ENCODE measurements at places on chromosomes 7 and 10.

DNA sequence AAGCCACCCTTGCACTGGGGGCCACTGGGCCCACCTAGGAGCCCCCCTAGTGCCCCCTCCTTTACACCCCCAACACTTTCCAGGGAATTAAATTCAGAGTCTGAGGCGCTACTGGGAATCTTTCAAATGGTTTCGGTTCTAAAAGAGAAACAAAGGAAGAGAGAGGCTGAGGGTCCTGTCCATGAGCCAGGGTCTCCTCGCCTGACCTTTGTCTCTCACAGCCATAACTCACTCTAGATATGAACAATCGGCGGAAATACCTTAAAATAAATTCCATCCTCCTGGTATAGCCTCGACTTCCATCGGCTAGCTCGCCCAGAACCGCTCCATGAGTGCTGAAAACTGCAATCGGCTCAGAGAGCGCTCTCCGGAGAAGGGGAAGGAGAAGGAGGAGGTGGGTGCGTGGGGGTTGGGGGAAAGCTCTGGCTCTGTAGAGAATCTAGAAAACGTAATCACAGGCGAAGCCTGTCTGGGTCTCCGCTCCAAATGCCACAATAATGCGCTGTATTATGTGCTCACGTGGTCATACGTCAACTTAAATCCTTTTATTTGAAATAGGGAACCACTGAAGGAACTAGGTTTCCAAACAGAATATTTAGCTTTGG is 12.6 kb downstream of the HOXA4 start:
- DNase-seq, result no peak

DNA sequence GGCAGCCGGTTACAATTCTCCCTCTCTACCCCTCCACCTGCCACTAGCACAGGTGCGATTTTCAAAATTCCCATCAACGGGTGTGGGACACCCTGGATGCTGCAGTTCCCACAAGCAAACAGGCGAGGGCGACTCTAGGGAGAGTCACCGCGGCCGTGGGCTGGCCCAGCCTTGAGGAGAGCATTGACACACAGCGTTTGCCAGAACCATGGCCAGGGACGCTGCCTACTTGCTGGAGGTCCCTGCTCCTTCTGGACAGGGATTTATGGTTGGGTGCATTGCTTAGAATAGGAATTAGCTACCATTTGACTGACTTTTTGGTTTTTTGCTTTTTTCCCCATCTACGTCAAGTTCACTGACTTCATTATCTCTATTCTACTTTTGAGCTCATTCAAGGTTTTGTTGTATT is 19.0 kb upstream of the CLDN4 start:
- peak; percentile 83 for DNase-seq

- DNase-seq, result no peak
Observed at GRCh38 chr7:53965716-53966115, 576.5 kb upstream of the VSTM2A start.

DNA sequence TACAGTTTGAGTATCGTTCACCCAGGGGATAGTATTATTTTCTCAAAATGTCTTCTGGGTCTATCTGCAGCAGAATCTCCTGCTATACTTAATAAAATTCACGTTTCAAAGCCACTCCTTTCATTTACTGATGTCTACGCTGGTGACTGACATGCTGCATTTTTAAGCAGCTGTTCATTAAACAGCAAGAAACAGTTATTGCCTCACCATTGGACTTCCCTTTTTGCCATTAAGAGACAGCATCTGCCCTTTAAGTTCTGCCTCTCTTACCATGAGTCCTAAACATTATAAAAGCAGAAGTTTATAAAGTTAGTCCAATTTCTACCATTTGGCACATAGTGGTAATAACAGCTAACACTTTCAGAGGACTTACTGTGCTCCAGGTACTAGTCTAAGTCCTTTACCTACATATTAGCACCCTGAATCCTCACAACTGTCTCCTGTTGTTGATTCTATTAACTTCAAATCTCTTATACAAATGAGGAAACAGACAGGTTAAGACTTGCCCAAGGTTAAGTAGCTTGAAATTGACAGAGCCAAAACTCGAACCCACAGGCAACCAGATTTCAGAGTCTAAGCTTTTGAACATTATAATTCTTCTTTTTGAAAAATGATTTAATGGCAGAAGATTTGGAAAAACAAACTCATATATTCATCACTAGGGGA is 169.5 kb downstream of the SNX13 start:
- DNase-seq, result no peak

DNA sequence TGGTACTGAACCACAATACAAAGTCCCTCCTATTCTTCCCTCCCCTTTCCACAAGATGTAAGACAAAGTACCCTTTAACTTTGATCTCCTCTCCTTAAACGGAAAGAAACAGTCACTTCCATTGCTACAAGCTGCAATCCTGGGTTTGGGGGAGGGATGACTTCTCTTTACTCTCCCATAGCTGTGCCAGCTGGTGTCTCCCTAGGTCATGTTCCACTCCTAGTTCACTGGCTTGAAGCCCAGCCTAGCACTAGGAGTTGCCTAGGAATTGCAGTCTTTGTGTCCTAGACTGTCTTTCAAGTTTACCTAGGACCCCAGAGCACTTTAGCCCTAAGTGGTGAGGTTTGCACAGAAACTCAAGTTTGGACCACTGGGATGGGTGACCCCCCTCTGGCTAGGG is 311.1 kb downstream of the HPSE2 start:
- no peak for DNase-seq

- no peak for DNase-seq
Observed at GRCh38 chr7:29588212-29588611, 24.6 kb downstream of the PRR15 start.

GRCh38 chr7:139072796-139073195 is 36.7 kb downstream of the ZC3HAV1 start:
- DNase-seq, result peak; percentile 64

DNA sequence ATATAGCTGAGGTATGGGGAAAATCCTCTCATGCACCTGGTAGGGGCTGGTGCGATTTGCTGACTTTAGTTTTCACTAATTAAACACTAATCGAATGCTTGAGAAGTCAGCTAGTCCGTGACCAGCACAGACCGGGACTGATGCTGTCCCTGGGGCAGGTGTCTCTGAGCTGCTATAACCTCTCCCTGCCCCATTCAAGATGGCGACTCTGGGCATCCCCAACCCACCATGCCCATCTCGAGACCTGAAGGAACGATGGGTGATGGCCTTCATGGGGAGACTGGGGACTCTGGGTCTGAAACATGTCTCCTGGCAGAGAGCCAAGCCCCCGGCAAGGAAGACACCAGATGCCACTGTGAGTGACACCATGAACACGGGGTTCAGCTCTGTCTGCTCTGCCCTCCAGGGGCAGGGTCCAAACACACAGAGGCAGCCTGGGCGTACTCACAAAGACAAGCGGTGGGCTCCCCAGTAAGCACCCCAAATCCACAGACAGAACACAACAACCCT is 57.4 kb downstream of the GNA12 start:
- no peak for DNase-seq

GRCh38 chr7:158824028-158824427 is 5.3 kb downstream of the ESYT2 start:
- no peak for DNase-seq

- no peak for DNase-seq
Observed at GRCh38 chr10:48551861-48552591, 52.8 kb downstream of the ARHGAP22 start.
